Muscle of back (tissue), 13 donors: ENCODE measurements at places on chromosomes 11 and 22.

- no peak for DNase-seq
Measured at GRCh38 chr11:76048763-76049162, 157.5 kb downstream of the WNT11 start.

DNA sequence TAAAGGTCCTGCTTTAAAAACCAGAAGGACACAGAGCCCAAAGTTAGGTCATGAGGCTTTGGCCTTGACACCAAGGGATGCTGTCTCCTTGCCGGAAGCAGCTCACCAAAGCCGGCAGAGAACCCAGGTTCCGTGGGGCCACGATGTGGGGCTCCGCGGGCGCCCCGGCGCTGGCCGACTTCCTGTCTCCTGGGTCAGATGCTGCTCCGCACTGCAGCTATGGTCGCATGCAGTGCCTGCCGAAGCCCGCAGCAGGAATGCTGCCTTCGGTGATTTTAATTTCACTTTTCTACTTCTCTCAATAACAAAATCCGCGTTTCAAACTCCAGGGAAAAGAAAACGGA, 454 bp upstream of the OTUB1 start:
- DNase-seq: no peak

GRCh38 chr11:46512261-46512881, 81.5 kb downstream of the AMBRA1 start:
- no peak for DNase-seq

- no peak for DNase-seq
Measured at GRCh38 chr11:117413616-117414015, 86.0 kb downstream of the CEP164 start.

DNA sequence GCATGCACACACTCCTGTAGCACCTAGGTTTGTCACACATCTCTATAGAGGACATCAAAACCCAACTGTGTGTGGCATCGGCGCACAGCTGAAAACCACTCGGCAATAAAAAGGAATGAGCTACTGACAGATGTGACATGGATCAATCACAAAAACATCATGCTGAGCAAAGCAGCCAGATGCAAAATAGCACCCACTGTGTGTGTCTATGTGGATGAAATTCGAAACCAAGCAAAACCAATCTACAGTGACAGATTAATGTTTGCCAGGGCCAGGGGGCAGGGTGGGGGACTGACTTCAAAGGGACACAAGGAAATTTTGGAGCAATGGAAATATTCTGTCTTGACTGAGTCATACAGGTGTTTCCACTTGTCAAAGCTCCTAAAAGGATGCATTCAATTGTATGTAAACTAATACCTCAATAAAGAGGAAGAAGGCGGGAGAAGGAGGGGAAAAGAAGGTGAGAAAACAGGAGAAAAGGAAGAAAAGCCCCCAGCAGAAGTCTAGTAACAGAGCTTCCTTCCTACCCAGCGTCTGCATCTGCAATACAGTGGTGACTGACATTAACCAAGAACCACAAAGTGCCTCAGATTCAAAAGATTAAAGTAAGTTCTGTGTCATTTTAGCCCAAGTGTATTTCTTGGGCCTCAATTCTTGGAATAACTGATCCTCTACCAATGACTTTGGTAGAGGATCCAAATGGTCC, 49.8 kb downstream of the PACSIN2 start:
- no peak for DNase-seq

GRCh38 chr11:10878408-10879214, 20.8 kb upstream of the ZBED5 start:
- DNase-seq: peak; percentile 44

DNA sequence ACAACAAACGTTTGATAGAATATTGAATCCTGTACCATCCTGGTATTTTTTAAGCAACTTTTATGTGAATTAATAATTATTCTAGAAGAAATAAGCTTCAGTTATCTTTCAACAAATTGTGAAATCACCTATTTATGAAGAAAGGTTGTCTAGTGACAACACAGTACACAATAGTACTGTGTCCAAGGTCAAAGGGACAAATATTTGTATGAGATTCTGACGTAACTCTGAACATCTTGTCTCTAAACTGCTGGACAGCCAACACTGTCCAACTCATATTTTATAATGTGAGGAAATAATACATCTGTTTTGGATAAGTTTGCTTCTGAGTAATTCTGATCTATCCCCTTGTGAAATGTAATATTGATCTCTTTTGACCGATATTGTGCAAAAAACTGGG, 18.9 kb downstream of the CASP5 start:
- DNase-seq: peak; percentile 58

DNA sequence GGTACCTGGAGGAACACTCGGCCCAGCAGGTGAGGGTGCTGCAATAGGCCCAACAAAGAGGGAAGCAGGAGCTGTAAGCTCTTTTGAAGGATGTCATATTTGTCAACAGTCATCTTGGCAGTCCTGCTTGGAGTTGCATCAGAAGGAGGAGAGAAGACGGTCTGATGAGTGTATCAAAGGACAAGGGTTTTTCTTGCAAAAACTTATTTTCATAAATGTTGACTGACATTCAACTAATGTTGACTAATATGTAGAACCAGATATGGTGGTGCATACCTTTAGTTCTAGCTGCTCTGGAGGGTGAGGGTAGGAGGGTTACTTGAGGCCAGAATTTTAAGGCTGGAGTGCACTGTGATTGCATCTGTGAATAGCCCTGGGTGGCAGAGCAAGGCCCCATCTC, 72.3 kb downstream of the CABIN1 start:
- no peak for DNase-seq
